Right atrium auricular region (tissue), 2 donors: ENCODE measurements at places on chromosomes 5 and 9. TPM values are rescaled to one million over a fixed set of nuclear protein-coding genes. Genes with fewer than 3 reads are reported as not detected.

DNA sequence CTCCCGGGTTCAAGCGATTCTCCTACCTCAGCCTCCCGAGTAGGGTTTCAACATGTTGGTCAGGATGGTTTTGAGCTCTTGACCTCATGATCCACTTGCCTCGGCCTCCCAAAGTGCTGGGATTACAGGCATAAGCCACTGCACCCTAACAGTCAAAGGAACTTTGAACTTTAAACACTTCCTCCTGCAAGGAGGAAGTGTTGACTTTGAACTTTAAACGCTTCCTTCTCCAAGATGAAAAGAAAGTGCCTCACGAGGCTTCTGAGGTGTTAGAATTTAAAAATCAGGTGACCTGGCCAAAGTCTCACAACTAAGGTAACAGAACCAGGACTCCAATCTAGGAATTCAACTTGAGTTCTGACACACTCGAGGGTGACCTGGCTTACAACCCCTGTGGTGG, 150.9 kb downstream of the BRINP1 start:
- DNase-seq: no peak
- no peak overlapping the region for H3K4me3 ChIP-seq
- no peaks in the 10 kb centered on the region for H3K36me3 ChIP-seq
- H3K4me1 ChIP-seq: no peaks in the 10 kb centered on the region
- H3K27ac ChIP-seq: no peak overlapping the region

Gene INSL6
- total RNA-seq: not detected

DNA sequence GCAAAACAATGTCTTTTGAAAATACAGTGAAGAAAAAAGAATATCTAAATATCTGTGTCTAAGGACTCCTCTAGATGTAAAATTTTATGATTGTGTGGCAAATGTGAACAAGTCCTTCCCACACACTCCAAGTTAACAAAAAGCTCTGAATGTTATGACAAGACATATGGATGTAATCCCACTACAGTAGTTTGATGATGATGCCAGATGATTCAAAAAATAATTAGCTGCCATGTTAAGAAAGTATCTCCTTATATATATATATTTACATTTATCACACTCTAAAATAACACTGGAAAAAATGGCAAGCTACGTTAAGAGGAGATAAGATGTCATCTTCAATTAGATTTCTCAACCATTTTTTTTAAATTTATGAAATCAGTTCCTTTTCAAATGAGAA, 178.5 kb downstream of the NFIB start:
- no peaks in the 10 kb centered on the region for H3K36me3 ChIP-seq
- H3K27ac ChIP-seq: no peak overlapping the region
- no peaks in the 10 kb centered on the region for H3K27me3 ChIP-seq
- no peaks in the 10 kb centered on the region for H3K4me1 ChIP-seq
- no peak for DNase-seq

Gene PCDHB7
- 1.4 TPM for total RNA-seq

Gene MAMDC4
- total RNA-seq: 1.7 TPM

DNA sequence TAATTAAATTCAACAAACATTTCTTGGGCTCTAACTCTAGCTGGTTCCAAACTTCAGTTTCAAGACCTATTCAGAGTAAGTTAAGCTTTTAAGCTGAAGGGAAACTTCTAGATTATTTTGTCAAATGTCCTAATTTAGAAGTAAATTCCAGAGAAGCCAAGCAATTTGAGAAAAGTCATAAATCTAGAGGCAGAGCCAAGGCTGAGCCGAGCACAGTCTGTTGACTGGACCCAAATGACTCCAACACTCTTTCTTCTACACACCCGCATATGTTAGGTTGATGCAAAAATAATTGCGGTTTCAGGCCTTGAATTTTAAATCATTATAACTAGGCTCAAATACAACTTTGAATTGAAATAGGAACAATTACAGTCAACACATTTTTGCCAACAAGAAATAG, 319.7 kb downstream of the NFIB start:
- no peak overlapping the region for H3K27ac ChIP-seq
- no peak for DNase-seq
- H3K27me3 ChIP-seq: no peaks in the 10 kb centered on the region
- no peaks in the 10 kb centered on the region for H3K36me3 ChIP-seq

DNA sequence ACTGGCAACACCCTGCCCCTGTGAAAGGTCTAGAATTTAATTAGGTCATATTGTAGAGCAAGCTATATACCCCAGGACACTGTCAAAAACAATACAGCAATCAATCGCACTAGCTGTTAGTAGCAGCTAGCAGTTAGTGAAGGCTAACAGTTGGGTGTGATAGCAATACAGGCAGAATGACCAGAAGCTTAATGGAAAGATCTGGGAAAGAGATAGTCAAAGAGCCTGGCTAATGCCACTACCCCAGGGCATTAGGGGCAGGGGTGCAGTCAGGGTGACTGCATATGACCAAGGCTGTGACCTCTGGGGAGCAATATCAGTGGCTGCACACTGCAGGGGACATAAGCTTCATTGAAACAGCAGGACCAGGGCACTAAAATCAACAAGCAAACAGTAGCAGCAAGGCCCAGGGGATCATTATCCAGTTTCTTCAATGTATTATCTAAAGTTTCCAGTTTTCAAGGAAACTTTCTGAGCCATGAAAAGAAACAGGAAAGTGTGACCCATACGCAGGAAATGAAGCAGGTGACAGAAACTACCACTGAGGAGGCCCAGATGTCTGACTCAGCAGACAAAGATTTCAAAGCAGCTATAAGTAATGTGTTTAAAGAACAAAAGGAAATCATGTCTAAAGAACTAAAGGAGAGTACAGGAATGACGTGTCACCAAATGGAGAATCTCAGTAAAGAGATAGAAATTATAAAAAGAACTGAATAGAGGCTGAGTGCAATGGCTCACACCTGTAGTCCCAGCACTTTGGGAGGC, 82.4 kb downstream of the ZNF354C start:
- no peaks in the 10 kb centered on the region for H3K36me3 ChIP-seq
- H3K27ac ChIP-seq: no peak overlapping the region
- H3K4me3 ChIP-seq: no peak overlapping the region
- H3K4me1 ChIP-seq: no peaks in the 10 kb centered on the region
- no peak for DNase-seq

DNA sequence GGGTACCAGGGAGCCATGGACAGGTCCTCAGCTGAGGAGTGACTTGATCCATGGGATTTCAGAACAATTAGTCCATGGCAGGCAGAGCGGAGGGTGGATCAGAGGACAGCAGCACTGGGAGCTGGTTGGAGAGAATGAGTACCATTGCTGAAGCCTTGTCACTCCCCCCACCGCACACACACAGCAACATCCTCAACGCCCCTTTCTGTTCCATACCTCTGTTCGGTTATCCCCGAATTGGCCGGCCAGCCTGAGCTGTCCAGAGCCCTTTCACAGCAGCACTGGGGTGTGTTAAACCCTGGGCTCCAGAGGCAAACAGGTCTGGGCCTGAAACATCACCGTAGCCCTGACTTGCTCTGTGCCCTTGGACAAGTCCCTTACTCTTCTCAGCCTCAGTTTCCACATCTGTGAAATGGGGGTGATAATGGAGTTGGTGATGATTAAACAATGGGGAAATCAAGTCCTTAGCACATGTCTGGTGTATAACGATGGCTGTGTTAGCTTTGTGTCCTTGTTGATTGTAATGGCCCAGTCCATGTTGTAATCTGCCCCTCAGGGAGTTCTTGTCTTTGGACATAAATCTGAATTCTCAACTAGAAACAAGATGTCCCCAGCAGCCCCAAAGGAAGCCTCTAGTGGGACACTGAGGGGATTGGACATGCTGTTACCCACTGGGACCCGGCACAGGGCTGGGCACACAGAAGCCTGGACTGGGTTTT, 16.9 kb downstream of the GSN start:
- no peaks in the 10 kb centered on the region for H3K36me3 ChIP-seq
- H3K27ac ChIP-seq: peak overlapping the region; percentile 99
- no peaks in the 10 kb centered on the region for H3K27me3 ChIP-seq
- DNase-seq: no peak

DNA sequence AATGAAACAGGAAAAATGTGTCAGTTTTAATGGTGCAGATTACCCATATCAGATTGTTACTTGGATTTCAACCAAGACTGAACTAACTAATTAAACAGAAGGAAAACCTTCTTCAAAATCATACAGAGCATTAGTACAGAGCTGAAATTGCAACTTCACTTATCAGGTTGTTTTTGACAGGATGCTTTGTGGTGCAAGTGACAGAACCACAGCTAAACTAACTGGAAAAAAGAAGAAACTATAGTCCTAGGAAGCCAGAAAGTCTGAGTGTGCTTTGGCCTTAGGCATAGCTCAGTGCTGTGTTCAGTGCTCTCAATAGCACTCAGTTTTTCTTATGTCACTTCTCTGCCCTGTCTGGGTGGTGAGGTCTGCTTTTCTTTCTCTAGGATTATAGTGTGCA, 267.4 kb downstream of the CHSY3 start:
- H3K27ac ChIP-seq: no peak overlapping the region
- no peak overlapping the region for H3K4me3 ChIP-seq
- H3K36me3 ChIP-seq: no peaks in the 10 kb centered on the region
- H3K27me3 ChIP-seq: no peaks in the 10 kb centered on the region
- H3K4me1 ChIP-seq: no peaks in the 10 kb centered on the region

Gene IFNA7
- not detected for total RNA-seq

DNA sequence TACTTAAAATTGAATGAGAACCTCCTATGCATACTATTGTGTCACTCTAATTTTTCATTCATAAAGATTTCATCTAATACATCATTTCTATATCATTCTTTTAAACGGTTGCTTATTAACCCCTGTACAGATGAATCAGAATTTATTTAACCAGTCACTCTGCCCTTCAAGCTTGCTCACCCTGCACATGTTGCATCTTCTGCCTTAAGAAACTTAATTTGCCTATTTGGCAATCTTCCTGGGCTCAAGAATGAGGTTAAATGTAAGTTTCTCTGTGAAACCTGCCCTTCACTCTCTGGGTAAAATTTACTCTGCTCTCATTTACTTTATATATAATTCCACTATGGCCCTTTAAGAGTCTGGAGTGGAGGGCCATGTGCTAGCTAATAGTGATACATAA, 434.7 kb upstream of the ZNF608 start:
- no peak for DNase-seq
- H3K4me1 ChIP-seq: no peaks in the 10 kb centered on the region
- no peaks in the 10 kb centered on the region for H3K27me3 ChIP-seq
- H3K4me3 ChIP-seq: no peak overlapping the region
- H3K36me3 ChIP-seq: no peaks in the 10 kb centered on the region
- H3K27ac ChIP-seq: no peak overlapping the region

DNA sequence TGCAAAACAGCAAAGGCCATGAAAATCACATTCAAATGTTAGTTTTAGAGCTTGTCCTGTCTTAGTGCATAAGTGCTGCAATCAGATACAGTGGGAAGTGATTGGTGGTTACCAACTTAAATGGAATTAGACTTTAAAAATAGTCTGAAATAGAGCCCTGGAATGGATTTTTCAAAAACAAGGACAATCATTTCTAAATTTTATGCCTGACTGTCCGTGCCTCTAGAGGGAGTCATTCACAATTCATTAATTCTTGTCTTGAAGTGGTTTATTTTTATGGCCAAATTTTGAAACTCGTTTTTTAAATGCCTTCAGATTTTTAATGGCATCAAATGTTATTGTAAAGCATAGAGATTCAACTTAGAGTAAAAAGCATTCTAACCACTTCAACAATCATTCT, 561.8 kb upstream of the DAB2 start:
- H3K27ac ChIP-seq: no peak overlapping the region
- H3K4me1 ChIP-seq: no peaks in the 10 kb centered on the region
- no peak for DNase-seq
- no peak overlapping the region for H3K4me3 ChIP-seq

Gene PPP3R2
- total RNA-seq: not detected

Gene NR2F1
- 37.6 TPM for total RNA-seq

GRCh38 chr5:126015235-126016181, 407.7 kb upstream of the GRAMD2B start:
- H3K27ac ChIP-seq: peak overlapping the region; percentile 42
- H3K4me3 ChIP-seq: no peak overlapping the region
- no peaks in the 10 kb centered on the region for H3K4me1 ChIP-seq
- no peaks in the 10 kb centered on the region for H3K27me3 ChIP-seq

DNA sequence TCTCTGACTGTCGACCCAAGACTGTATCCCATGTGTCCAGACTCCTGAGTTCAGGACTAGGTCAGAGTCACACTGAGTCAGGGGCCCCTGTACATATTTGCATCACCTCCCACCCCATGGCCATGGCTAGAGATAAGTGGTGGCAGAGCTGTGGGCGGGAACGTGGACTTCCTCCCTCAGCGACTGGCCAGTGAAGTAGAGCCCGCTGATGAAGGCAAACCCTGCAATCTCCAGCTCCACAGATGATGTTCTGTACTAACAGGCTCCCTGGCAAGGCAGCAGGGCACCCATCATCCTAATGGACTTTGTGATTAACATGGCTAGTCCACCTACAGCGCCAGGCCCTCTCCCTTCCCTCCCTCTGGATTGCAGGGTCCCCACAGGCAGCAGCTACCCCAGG, 110.5 kb upstream of the LRRTM2 start:
- H3K27me3 ChIP-seq: no peaks in the 10 kb centered on the region
- DNase-seq: peak; percentile 54
- no peak overlapping the region for H3K27ac ChIP-seq

Gene C5orf58
- not detected for total RNA-seq

Gene OXCT1
- total RNA-seq: 161 TPM

GRCh38 chr5:154273028-154273617, 82.6 kb downstream of the GALNT10 start:
- no peaks in the 10 kb centered on the region for H3K27me3 ChIP-seq
- H3K27ac ChIP-seq: peak overlapping the region; percentile 21
- no peaks in the 10 kb centered on the region for H3K4me1 ChIP-seq

DNA sequence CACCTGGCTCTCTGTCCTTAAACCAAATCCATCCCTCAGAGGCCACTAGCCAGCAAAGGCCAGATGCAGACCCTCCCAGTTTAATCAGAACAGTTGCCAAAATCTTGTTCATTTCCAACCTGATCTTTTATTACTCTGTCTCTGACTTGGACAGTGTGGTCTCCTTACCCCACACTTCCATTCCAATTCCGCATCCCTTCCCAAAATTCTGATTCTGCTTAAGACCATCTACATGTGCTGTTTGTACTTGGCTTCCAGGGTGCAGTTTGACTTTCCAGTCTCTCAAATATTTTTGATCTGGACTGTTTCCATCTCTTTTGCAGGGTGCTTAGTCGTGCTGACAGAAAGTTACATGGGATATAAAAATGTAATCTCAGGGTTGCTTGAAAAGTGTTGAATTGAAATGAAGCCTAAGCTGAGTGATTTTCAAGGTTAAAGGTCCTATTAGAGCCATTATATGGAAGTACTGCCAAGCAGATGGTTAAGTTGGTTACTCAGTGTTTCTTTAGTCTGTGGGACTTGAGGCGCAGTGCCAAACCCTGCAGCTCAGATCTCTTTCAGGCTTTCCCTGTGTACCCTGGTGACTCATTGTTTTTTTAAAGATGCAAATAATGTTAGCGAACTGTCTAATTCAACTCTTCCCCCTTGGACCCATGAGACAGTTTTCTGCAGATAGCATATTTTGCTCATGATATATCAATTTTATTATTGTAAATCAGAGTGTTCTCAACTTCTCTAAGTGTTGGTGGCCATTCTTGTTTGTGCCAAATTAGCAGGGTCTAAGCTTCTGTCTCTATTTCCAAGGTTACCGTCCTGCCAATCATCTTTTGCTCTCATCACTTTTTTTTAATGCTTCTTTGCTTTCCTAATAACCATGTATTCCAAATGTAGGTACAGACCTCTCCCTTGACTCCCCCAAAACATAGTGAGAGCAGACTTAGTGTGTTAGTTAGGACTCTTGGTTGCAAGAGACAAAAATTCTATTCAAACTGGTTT, 18.2 kb upstream of the DCP2 start:
- H3K4me1 ChIP-seq: peaks cover 32% of the 10 kb centered on the region
- H3K36me3 ChIP-seq: no peaks in the 10 kb centered on the region
- peak overlapping the region; percentile 57 for H3K27ac ChIP-seq
- H3K27me3 ChIP-seq: no peaks in the 10 kb centered on the region
- no peak overlapping the region for H3K4me3 ChIP-seq
- peak; percentile 62 for DNase-seq
